ENCODE measurements at places on chromosomes 12 and 14. TPM values are rescaled to one million over a fixed set of nuclear protein-coding genes. Genes with fewer than 3 reads are reported as not detected.

DNA sequence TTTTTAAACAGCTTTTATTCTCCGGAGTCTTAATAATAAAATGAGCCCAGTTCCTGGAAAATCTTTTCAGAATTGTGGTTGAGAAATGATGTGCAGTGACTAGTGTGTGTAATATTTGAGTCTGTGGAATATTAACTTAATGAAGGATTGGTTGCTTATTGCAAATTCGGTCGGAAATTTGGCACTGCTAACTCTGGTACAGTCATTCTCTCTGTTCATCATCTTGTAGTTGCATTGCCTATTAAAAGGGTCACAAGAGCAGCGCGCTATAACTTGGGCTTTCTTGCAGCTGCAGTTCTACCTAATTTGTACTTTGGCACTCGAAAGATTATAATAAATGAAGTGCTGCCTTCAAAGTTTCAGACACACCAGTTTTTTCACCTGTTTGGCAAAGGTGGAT is 146.0 kb downstream of the FLRT2 start:
- DNase-seq = no peak

GRCh38 chr14:69358966-69359365 is 39.1 kb downstream of the ERH start:
- no peak for DNase-seq

DNA sequence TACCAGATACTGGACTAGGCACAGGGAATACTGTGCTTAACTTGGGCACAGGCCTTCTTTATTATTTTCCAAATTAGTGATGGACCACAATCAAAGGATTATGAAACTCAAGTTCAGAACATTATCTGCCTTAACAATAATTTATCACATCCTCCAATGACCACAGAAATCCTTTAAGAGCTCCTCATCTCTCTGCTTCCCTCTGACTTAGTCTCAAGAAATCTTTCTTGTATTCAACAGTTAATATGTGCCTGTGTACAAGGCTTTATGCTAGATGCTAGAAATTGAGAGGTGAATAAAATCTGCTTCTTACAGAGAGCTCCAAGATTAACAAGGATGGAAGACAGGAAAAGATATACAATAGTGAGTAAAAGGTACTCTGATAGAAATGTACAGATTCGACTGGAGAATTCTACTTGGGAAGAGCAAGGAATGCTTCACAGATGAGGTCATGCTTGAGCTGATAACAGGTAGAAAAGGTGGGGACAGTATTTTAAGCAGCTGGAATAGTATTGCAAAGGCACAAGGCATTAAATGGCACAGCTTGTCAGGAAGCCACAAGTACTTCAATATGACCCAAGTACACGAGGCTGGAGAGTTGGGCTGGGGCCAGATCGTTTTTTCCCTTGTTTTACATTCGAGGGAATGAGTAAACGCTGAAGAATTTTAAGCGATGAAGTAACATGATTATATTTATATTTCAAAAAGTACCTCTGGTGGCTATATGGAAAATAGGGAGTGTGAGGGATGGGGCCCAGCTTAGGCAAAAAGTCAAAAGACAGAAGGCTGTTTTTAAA is 55.1 kb upstream of the ARID2 start:
- no peak for DNase-seq

DNA sequence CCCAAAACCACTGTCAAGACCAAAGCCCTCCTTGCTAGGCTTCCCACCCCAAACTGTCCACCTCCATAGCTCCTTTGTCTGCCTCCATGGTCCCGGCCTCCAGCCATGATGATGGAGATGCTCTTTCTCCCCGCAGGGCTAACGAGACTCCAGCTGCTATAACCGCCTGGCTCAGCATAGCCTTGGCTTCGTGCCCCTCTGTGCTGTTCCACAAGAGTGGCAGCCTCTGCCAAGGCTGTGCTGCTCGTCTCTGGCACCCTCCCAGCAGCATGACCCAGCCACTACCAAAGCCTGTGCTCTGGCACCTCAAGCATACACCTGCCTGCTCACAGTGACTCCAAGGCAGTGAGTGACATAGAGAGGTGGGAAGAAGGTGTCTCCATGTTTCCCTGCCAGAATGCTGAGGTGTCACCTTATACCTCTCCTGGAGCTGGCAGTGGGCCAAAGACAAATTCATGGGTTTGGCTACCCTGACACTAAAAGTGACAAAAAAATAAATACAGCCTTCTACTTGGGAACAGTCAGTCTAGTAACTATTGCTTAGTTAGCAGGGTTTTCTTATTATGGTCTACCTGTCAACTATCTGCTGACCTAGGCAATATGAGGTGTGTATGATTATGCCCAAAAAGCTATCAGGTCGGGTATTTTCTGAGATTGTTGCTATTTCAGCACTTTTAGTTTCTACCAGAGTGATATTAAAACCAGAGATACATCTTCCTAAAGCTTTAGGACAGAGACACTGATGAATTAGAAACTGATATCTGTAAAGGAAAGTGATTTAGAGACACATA is 16.1 kb upstream of the KRT73 start:
- peak; percentile 71 for DNase-seq

DNA sequence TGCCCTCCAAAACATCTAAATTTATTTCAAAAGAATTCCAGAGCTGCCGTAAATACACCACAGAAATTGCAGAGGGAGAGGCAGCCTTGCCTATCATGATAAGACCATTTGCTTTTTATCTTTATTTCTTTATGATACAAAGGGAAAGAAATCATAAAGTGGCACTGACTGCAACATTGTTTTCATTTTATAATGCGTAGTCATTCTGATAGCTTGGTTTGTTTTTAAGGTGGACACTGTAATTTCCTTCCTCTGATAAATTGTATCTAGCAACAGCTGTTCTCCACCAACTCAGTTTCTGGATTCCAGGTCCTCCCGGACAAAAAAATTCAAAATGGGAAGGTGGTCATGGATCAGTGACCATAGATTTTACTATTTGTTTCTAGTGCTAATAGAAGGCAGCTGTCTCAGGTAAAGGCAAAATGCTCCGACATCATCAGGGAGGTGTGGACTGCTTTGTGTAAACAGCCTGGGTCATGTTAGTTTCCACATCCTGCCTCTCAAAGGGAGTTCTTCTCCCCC is 623 bp upstream of the TSPAN8 start:
- no peak for DNase-seq

- DNase-seq = no peak
Measured at GRCh38 chr14:104611881-104612280, 7.3 kb upstream of the TMEM179 start.

DNA sequence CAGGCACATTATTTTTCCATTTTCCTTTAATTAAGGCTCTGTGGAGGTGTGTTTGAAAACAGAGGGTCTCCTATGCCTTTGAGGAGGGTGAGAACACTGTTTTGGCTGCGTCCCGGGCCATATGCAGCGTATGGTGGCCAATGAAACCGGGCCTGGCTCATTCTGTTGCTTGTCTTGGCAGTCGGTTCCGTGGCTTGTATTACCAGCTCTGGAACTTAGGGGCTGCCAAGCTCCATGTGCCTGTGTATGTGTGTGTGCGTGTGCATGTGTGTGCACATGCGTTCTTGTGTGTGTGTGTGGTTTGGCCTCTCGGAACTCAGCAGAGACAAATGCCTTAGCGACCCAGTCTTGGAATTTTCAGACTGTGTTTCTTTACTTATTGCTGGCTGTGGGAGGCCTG is 2.7 kb downstream of the JDP2 start:
- no peak for DNase-seq

DNA sequence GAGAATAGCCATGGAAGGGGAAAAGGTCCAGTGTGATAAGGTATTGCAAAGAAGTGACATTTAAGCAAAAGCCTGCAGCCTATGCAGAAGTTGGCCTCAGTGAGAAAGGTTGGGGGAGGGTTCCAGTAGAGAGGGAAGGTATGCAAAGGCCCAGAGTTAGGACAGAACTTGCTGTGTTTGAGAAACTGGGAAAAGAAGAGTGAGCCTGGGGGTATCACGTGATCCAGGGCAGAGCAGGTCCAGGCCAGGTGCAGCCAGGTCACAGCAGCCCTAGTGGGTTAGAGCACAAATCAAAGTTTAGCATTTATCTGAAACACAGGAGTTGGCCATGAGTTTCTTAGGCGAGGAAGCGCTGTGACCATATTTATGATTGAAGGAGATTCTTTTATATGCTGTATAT is 1.6 kb downstream of the SERPINA5 start:
- no peak for DNase-seq

DNA sequence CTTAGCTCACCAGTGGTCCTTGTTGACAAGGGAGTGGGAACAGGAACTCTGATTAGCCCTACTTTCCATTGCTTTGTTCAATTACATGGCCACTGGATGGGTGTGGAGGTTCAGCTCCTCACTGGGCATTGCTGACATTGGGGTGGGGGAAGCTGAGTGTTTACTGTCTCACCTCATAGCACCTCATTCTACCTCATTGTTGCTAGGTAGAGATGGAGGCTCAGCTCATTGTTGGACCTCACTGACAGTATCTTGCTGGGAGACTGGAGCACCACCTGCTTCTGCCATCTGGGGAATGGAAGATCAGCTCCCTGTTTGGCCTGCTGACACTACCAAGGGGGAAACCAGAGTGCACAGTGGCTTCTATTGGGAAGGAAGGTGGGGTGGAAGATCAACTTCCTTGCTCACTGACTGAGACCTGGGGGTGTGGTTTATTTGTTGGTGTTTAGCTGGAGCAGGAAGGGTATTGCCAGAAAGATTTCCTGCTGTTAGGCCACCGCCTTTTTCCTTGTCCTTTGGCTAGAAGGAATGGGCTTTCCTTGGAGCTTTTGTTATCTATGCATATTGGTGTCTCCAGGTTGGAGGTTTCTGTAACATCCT is 1.3 kb upstream of the OR4E2 start:
- no peak for DNase-seq

Gene PIANP
- 3.9 TPM for total RNA-seq

Gene CFAP251
- total RNA-seq = 2.4 TPM

Gene PDE3A
- 27.8 TPM for total RNA-seq

Gene CD69
- total RNA-seq = not detected

Measured in osteocyte (in vitro differentiated cells).